M059J (cell line): ENCODE measurements at places on chromosomes 4 and X. TPM values are rescaled to one million over a fixed set of nuclear protein-coding genes. Genes with fewer than 3 reads are reported as not detected.
A peak's percentile ranks its signal among the peaks of the same experiment; 100 is the strongest.

- DNase-seq, result peak; percentile 44
Observed at GRCh38 chrX:118221733-118222132, 105.1 kb upstream of the KLHL13 start.

DNA sequence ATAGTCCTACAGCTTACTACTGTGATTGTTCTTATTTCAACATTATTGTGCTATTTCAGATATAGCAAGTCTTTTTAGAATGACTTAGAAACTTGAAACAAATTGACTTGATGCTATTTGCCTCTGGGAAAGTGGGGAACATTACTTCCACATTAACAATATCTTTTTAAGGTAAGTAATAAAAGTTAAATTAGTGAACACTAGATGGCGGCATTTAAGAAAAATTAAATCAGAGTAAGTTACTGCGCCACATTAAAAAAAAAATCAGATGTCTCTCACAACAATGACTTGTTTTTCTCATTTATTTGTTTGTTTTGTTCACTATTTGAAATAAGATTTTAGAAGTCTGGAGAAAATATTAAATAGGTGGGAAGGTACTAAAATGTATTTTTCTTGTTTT, 1026.9 kb upstream of the SLIT2 start:
- DNase-seq, result peak; percentile 29

- DNase-seq, result peak; percentile 84
Observed at GRCh38 chr4:151676301-151676700, 84.5 kb downstream of the GATB start.

Gene ADRA2C
- not detected in 2 replicates for total RNA-seq

Gene VCX3B
- total RNA-seq, result 0.62 TPM in 1 of 2 replicates, not detected in the other
